Fibroblast of villous mesenchyme (primary cell): ENCODE measurements at places on chromosomes 3 and 15. TPM values are rescaled to one million over a fixed set of nuclear protein-coding genes. Genes with fewer than 3 reads are reported as not detected.

GPR149 gene
- not detected in 2 replicates for total RNA-seq

TMCO5A gene
- total RNA-seq: not detected in 2 replicates

GJD2 gene
- not detected in 2 replicates for total RNA-seq

C2CD4A gene
- not detected in 2 replicates for total RNA-seq

POLG gene
- 75.4 and 79.5 TPM in 2 replicates for total RNA-seq

POTEB3 gene
- not detected in 2 replicates for total RNA-seq

AADACL2 gene
- not detected in 2 replicates for total RNA-seq

ABHD5 gene
- 14.8 and 25.9 TPM in 2 replicates for total RNA-seq

GOLGA6B gene
- total RNA-seq: not detected in 2 replicates

TM4SF1 gene
- 52.2 and 80.3 TPM in 2 replicates for total RNA-seq

MAP4 gene
- total RNA-seq: 111 and 127 TPM in 2 replicates

ONECUT1 gene
- total RNA-seq: under 0.01 TPM in 1 of 2 replicates, not detected in the other

GCHFR gene
- total RNA-seq: 2.6 and 2.9 TPM in 2 replicates

MEGF11 gene
- under 0.01 TPM in 1 of 2 replicates, not detected in the other for total RNA-seq

TGM4 gene
- total RNA-seq: not detected in 2 replicates

GRCh38 chr15:93929375-93930094 lies 301.8 kb upstream of the MCTP2 start:
- DNase-seq: peak; percentile 33

GRCh38 chr3:82293867-82294266 lies 532.4 kb upstream of the GBE1 start:
- no peak for DNase-seq

GRCh38 chr3:193885832-193886231 lies 250.1 kb upstream of the HES1 start:
- no peak for DNase-seq

DNA sequence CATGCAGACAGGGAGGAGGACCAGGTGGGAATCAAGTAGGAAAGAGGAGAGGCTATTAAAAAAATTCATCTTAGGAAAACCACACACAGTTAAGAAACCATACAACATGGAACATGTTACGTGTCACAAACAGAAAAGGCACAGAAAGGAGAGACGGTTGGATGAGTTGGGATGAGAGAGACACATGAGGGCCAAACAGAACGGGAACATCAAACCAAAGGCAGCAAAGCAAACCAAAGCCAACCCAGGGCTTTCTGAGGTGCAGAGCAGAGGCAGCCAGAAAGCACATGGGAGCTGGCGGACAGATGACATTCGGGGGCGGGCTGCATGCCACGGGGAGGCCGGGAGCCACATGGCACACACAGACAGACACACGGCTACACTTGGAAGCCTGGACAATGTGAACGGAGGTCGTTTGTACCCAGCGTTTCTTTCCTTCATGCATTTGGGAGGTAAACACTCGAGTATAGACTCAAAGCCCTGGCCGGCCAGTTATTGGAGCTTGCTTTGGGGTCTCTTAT lies 8.6 kb upstream of the SEC13 start:
- DNase-seq: no peak

GRCh38 chr3:14925729-14926591 lies 21.4 kb upstream of the NR2C2 start:
- peak; percentile 75 for DNase-seq

- no peak for DNase-seq
Observed at GRCh38 chr3:129656659-129657247, 50.3 kb upstream of the PLXND1 start.

DNA sequence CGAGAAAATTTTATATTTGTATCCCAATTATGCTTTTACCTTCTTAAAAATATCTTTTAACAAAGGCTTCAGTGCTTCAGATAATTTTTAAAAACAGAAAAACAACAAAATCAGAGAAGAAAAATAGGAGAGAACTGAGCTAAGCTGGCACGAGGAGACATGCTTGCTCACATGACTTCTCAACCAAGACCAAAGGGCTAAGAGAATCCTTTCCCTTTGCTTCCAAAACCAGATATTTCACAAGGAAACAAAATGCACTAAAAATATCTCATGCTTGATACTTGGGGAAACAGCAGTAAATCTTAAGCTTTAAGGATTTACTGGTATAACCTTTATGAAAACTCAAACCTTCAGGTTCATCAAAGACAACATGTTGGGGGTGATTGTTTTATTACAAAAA lies 58.4 kb downstream of the CAPN7 start:
- DNase-seq: no peak

DNA sequence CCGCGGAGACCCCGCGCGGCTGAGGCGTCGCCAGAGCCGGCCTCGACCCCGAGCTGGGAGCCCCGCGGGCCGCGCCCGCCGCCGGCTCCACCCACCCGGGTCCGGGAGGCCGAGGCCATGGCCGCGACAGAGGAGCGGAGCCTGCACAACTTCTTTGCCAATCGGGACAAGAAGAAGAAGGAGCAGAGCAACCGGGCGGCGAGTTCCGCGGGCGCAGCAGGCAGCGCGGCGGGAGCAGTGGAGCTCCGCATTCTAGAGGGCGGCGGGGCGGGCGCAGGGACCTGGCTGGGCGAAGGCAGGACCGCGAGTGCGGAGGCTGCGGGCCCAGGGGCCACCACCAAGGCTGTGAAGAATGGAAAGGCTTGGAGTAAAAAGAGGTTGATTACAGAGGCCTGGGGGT lies 37.6 kb upstream of the EPHA6 start:
- no peak for DNase-seq

GRCh38 chr3:4643904-4644547 lies 150.9 kb downstream of the ITPR1 start:
- DNase-seq: no peak

GRCh38 chr3:114829783-114830182 lies 317.3 kb downstream of the ZBTB20 start:
- DNase-seq: no peak

DNA sequence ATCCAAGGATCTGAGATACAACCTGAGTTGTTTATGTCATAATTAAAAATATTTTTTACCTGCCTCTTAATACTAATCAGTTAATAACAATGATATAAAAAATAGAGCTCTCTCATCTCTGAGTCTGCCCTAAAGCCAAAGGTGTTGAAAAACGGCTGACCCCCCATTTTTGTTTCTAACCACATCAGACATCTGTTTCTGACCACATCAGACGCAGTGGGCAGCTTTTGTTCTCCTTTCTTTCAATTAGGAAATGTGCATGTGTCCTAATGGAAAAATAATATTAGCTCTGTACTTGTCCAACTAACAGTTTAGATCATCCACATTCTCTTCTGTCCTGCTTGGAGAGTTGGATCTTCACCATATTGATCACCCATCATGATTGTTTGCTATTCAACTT lies 144.6 kb downstream of the SHOX2 start:
- no peak for DNase-seq

DNA sequence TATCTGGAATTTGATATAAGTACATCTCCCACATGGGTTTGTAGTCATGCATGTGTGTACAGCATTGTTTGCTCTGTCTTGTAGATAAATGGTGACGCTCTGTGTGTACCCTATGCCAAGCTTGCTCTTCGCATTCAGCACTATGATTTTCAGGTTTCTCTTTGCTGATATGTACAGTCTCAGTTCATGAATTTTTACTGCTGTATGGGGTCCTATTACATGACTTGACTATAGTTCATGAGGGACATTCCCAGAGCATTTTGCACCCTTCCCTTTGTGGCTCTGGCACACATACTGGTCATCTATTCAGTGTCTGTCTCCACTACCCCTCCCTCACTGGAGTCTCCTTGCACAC lies 132.7 kb downstream of the EEFSEC start:
- no peak for DNase-seq

DNA sequence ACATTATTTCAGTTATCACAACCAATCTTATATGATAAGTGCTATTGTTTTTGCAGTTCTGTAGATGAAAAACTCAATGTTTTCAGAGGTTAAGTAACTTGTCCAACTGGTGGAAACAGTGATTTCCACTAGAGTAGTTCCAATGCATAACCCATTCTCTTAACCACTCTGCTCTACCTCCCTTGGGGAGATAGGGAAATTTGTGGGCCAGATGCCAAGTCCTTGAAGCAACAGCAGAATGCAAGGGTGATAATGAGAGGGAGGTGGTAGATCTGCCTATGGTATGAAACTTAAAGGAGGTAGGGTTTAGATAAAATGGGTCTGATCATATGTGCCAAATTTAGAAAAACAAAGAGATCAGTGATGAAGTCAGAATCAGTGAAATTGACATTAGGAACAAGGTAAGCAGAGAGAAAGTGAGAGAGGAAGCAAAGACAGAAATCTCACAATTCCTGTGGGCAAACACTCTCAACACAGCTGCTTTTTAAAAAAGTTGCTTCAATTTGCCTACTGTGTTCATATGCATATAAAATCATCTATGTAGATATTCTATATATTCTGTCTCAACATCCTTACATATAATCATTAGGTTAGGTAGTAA lies 50.5 kb upstream of the UBP1 start:
- no peak for DNase-seq

GRCh38 chr3:177835008-177835407 lies 637.7 kb upstream of the TBL1XR1 start:
- peak; percentile 94 for DNase-seq

GRCh38 chr3:188389711-188390342 lies 235.9 kb downstream of the LPP start:
- no peak for DNase-seq

DNA sequence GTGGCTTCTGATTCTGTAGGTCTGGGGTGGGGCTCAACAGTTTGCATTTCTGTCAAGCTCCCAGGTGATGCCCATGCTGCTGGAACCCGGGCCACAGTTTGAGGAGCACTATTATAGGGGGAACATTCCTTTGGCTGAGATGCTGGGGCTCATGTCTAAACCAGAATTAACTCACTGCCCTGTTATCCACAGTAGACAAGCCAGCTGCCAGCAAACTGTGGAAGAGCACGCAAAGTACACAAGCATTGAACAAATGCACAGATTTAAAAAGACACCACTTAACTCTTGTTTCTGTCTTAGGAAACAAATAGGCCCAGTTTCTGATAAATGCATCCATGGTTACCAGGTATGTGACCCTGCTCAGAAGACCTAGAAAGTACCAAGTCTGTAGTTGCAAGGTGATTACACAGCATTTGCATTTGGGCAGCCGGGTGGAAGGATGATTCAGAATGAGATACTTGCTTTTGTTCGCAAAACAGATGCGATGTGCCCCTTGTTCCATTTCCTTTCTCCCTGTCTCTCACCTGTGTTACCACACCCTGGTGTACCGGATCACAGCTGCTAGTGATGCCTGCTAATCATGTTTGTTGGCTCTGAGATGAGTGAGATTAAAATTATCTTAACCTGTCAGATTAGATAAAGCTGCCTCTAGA lies 12.4 kb downstream of the GYG1 start:
- DNase-seq: no peak

DNA sequence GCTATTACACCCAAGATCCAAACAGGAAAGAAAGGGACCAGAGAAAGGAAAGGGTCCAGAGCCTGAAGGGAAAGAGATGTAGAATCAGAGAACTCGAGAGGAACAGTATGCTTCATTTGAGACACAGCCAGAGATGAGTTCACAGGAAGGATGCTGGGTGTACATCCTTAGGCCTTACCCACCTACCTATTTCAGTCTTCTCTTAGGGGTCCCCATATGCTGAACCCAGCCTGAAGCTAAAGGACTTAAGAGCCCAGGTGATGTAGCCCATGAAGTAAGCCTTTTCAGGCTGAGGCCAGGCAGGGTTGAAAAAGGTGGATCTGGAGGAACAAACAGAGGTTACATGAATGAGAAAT lies 338.0 kb upstream of the KCNH8 start:
- DNase-seq: no peak

GRCh38 chr15:78399091-78399490 lies 38.9 kb upstream of the IREB2 start:
- DNase-seq: peak; percentile 38

DNA sequence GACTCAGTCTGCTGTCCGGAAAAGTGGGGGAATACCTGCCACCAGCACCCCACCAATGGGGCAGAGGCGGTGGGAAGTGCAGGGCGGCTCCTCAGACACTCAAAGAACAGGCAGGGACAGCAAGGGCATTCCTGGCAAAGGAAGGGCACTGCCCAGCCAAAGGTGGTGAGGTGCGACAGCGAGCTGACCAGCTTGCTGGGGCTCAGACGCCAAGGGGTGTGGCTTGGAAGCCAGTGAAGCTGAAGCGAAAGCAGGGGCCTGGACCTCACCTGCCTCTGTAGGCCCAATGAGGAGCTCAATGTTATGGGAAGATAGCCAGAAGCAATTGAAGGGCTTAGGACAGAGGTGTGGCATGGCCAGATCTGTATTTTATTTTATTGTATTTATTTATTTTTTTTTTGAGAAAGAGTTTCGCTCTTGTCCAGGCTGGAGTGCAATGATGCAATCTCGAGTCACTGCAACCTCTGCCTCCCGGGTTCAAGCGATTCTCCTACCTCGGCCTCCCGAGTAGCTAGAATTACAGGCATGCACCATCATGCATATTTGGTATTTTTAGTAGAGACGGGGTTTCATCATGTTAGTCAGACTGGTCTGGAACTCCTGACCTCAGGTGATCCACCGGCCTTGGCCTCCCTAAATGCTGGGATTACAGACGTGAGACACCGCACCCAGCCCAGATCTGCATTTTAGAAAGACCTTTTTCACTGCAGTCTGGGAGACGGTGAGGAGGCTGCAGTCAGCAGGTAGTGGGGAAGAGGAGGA lies 4.4 kb upstream of the LMAN1L start:
- no peak for DNase-seq

DNA sequence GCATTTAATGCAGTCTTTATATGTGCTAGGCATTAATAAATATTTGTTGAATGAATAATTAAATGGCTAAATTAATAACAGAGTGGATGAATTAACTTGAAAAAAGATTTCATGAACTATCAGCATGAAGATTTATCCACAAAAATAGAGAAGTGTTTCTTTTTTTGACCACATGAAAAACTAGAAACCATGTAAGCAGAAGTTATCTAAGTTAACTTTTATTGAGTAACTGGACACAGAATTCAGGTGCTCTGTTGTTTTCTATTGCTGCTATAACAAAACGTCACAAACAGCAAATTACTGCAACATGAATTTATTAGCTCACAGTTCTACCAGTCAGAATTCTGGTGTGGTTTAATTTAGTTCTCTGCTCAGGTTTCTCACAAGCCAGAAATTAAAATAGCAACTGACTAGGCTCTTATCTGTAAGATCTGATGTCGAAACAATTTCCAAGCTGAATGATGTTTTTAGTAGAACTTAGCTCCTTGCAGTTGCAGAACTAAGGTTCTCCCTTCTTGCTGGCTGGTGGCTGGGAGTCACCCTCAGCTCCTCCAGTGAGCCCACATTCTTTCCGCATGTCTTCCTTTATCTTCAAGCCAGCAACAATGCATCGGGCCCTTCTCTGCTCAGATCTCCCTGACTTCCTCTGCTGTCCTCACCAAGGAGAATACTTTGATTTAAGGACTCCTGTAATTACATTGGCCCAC lies 810.2 kb upstream of the ALCAM start:
- DNase-seq: peak; percentile 55

DNA sequence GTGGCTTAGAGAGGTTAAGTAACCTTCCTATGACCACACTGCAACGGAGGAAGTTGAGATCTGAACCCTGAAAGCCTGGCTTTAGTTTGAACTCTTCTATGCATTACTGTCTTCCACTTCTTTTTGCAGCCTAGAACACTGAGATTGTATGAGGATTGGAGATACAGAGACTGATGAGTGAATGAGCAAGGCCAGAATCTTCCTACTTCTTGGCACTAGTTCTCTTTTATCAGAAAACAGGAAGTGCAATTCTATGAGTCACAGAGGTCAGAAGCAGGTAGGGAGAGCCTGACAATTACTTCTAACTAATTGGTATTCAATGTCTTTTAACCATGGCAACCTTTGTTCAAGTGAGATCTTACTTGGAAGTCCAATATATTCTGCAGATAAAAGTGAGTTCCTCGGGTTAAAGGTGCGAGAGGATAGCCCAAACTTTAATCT lies 219.0 kb downstream of the SHQ1 start:
- no peak for DNase-seq
